Suppressor macrophage treated with lipopolysaccharide for 1 hour (primary cell): ENCODE measurements at places on chromosomes 5 and 9.

- no peak for DNase-seq
These were observed 65.8 kb downstream of the MCCC2 start for GRCh38 chr5:71652803-71653543.

- DNase-seq = no peak
These were observed 115.7 kb downstream of the FBXO38 start for GRCh38 chr5:148499452-148499851.

GRCh38 chr5:128432913-128433440 lies 105.1 kb downstream of the FBN2 start:
- DNase-seq = peak; percentile 69

DNA sequence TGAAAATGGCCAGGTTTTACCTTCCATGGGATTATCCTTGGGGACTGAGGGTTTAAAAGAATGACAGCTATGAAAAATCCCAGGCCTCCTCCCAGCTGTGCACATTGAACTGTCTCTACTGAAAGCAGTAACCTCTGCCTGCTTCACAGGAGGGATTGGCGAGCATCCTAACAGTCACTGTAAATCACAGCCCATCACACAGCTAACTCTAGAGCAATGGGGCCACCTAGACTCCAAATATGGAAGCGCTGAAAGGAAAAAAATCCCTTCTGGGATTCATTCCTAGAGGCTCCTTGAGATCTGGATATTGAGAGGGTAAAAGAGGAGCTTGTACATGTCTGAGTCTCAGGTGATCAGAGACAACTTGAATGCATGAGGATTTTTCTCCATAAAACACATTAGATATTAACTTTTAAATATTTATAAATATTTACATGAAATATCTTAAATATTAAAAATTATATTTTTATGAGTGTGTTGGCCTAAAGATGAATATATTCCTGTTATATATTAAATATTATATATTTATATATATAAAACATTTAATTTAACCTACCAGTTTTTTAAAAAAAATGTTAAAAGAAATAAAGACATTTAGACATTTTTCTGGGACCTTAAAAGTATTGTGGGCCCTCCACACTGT lies 133.8 kb upstream of the SLC24A2 start:
- peak; percentile 32 for DNase-seq

DNA sequence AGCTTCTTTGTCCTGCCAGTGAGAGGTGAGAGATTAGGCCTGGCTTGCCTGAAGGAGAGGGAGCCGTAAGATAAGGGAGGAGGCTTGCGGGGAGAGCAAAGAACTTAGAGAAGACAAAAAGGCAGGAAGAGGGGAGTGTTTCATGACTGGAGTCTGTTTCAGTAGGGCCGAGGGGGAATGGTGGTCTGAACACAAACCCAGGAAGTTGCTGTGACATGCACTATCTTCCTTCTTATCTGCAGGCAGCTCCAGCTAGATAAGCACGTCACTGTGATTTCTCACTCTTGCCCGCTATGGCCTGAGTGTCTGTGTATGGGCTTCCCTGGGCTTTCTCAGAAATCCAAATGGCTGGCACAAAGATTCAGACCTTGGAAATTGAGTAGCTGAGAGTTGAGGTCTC lies 307.5 kb upstream of the CLINT1 start:
- DNase-seq = no peak

DNA sequence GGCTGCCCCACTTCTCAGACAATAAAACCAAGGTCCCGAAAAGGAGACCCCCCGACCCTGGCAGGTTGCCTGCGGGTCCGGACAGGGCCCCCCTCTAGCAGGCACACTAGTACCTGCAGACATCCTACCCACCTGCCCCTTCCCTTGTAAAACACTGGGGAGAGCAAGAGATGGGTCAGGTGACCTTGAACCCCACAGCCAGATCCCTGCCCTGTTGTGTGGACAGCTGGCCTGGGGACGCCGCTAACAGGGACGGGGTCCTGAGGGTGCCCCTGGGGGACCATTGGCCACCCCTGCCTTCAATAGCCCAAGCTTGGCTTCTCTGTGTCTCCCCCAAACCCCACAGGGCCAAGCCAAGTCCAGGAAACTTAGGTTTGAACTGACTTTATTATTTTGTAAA lies 45.0 kb upstream of the UBAC1 start:
- no peak for DNase-seq

GRCh38 chr5:79875230-79875629 lies 115.8 kb downstream of the MTX3 start:
- DNase-seq = no peak

DNA sequence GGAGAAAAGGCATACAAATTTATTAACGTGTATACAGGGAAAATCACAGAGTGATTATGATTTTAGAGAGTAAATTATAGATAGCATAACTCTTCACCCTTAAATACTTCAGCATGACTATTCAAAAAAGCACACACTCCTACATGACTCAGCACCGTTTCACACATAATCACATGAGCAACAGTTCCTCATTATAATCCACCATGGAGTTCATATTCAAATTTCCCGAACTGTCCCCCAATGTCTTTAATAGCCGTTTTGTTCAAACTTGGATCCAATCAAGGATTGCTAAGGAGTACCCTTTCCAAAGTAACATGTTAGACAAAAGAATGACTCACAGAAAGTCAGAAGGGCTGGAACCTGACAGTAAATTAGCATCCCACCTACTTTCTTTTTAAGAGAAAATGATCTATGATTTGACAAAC lies 32.1 kb downstream of the RAPGEF1 start:
- peak; percentile 84 for DNase-seq

GRCh38 chr9:126061575-126061974 lies 265.1 kb upstream of the MVB12B start:
- no peak for DNase-seq

DNA sequence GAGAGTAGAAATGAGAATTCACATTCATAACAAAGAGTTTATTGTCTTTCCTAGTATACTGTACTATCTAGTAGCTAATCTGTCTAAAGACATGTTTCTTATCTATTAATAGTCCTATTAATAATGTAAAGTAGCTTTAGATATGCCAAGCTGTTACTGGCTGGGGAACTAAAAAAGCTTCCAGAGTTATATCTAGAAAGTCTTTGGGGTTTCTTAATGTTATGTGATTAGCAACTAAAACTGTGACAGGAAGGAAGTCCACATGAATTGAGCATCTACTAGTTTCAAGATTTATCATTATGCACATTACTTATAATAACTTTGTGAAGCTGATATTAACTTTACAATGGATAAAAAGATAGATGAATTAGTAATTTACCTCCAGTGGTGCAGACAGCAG lies 122.7 kb upstream of the CDKN2B start:
- no peak for DNase-seq

GRCh38 chr9:138121438-138122050 lies 244.0 kb downstream of the CACNA1B start:
- DNase-seq = no peak

DNA sequence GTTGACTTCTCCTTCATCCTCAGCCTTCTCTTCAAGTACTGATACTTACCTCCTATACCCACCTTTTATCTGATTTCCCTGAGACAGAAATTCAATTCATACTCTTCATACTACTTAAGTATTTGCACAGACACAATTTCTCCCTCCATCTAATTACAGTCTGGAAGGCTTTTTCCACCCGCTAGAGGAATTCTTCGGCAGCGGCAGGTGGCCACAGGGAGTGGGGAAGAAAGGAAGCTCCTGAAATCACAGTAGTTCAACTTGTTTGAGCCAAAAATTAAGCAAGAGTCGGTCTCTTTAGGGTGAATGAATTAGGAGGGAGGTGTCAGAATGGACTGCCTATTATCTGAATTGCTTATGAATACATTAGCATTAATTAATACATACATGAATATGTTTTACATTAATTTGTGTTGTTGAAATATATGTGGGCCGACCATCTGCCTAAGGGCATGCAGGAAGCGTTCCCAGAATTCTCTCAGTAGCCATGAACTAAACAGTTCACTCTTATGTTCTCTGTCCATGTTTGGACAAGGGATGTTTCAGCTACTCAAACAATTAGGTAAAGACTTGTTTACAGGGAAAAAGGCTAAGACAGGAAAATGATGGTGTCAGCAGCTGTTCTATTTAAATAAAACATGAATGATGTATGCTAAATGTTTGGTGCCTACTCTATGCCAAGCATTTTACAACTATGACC lies 101.4 kb upstream of the SMARCA2 start:
- no peak for DNase-seq

- DNase-seq = no peak
These were observed 46.2 kb upstream of the FSD1L start for GRCh38 chr9:105401651-105402050.

DNA sequence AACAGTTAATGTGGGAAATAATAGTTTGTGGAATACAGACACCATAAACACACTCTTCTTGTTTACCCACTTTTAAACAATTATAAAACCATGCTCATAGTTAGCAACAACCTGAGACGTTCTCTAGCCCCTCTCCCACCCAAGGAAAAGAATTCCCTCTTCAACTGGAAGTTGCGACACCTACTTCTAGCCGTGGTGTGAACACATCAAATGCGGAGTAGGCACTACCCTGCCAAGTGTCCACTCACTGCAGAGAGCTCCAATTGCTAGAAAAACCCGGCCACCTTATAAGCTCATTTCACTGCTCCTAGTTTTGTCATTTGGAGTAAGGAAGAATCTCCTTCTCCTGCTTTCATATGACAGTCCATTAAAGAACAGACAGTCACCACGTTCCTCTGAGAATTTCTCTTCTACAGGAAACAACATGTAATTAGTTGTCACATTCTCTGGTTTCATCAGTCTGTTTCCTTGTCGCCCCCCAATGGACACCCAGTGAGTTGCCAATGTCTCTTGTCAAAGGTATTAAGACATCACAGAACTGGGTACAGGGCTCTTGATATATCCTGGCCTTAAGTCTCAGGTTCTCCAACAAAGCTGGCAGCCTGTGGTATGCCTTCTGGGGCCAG lies 47.3 kb downstream of the PRLR start:
- DNase-seq = peak; percentile 63

DNA sequence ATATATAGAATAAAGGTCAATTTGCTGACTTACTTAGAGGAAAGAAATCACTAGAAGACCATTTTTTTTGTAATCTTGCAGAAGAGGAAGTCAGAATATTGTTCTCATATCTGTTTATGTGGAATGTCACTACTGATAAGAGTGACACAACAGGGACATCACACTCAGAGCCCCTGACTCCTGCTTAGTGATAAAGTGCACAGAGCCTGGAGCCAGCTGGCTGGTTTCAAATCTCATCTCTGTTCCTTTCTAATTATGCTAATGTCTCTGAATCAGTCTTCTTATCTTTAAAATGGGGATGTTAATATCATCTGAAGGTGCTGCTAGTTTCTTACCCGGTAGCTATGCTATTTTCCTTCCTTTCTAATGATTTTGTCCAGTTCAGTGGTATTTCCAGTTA lies 58.6 kb upstream of the LIFR start:
- no peak for DNase-seq

GRCh38 chr5:30890377-30890776 lies 303.1 kb upstream of the CDH6 start:
- DNase-seq = no peak

DNA sequence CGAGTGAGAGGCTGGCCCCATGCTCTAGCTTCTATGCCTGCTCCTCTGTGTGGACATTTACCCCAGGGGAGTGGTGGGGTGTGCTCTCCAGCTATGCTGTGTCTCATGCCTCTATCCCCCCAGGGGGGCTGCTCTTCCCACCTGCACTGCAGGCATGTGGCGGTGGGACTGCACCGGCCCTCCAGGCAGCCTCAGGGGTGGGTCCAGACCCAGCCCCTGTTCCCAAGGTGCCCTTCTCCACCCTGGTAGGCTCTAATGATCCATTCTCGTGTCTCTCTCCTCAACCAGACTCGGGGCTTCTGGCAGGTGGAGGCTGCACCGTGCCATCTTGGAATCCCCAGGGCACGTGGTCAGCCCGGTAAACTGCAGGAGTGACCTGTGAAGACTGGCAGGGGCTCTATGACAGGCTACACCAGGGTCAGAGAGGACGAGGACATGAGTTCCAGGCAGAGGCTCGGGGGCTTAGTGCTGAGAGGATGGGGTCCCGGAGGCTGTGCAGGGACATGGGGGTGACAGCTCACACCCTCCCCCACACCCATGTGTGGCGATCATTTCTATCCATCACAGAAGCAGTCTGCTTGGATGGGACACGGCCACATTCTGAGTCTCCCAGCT lies 22.7 kb upstream of the COL5A1 start:
- DNase-seq = no peak

DNA sequence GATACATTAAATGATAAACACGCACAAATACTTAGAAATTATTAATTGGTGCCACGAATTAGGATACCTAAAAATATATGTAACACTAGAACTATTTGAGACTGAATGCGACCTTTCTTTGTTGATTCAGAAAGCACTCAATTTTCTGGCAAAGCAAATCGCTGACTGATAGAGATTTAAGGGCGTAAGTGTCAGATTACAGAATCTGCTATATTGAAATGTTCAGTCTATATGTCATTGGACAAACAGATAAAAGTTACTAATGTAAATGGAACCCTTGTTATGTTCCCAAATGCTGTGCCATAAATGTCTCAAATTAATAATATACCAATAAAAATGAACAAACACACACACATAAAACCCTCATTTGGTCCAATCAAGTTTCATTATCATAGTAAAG lies 137.9 kb downstream of the MPDZ start:
- no peak for DNase-seq

GRCh38 chr5:139474890-139475791 lies 4.3 kb downstream of the SMIM33 start:
- peak; percentile 37 for DNase-seq

- DNase-seq = peak; percentile 3
These were observed 27.8 kb upstream of the PTPDC1 start for GRCh38 chr9:94056442-94056974.

DNA sequence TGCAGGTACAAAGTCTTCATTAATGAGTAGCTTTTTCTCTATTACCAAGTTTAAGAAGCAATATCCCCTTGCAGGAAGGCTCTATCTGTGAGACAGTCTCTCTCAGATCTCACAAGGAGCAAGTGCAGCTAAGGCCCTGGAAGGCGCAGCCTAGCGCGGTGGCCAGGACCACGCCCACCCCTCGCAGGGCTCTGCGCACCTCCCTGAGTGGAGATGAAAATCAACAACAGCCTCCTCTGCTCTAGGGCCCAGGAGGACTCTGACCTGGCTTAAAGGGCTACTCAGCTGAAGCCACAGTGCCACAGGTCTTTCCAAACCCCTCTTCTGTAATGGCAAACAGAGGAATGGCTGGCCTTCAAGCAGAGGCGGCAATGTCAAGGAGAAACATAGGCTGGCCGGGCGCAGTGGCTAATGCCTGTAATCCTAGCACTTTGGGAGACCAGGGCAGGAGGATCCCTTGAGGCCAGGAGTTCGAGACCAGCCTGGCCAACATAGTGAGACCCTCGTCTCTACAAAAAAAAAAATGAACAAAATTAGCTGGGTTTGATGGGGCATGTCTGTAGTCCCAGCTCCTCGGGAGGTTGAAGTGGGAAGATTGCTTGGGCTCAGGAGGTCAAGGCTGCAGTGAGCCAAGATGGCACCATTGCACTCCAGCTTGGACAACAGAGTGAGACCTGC lies 11.9 kb downstream of the SEC16A start:
- no peak for DNase-seq

DNA sequence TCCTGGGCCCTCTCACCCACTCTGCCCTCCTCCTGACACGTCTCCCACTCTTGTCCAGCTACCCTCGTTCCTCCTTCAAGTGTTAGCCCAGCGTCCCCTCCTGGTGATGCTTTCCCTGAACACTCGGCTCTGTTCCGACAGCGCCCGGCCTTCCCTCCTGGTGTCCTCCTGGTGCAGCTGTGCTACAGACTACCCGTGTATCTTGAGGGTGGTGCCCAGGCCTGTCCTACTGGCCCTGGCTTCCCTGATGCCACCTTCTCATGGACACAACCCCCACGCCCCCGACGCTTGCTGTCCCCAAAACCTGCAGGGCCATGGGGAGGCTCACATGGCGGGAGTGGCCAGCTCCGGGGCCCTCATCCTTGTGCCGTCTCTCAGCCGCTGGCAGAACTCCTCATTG lies 21.4 kb upstream of the SCGB3A1 start:
- DNase-seq = no peak

GRCh38 chr5:60077292-60077691 lies 183.8 kb upstream of the PDE4D start:
- DNase-seq = no peak
